ENCODE measurements at places on chromosomes 5 and 9.

GRCh38 chr5:154370119-154370518 lies 75.7 kb upstream of the SAP30L start:
- no peak for DNase-seq

DNA sequence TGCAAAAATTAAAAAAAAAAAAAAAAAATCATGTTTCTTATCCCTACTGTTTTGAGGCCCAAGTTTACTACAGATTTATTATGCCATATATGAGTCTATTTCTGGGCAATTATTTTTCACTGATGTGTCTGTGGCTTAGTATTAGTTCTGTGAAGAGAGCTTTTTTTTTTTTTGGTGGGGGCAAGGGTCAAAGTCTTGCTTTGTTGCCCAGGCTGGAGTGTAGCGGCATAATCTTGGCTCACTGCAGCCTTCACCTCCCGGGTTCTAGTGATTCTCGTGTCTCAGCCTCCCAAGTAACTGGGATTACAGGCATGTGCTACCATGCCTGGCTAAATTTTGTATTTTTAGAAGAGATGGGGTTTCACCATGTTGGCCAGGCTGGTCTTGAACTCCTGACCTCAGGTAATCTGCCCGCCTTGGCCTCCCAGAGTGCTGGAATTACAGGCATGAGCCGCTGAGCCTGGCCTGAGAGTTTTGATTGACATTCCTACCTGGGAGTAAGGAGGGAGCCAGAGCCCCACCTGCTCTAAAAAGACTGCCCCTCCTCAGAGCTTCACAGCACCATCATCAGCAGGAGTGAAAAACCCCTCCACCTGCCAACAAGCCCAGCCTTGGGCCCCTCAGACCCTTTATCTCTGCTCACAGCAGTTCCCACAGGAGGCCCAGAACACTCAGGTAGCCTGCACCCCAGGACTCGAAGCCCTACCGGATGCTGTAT lies 36.1 kb upstream of the JADE2 start:
- DNase-seq = no peak

GRCh38 chr5:119743927-119744326 lies 114.6 kb downstream of the FAM170A start:
- DNase-seq = no peak

DNA sequence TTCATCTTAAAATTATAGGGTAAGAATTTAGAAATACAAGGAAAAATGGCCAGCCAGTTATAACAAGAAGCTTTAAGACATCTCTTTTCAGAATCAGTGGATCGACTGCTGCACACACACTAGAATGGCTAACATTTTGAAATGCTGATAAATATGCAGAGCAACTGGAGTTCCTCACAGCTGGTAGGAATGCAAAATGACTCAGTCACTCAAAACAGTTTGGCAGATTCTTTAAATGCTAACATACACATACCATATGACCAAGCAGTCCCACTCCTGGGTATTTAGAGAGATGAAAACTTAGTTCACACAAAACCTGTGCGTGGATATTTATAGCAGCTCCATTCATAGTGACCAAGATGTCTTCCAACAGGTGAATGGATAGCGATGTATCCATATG lies 23.2 kb upstream of the PSAT1 start:
- DNase-seq = no peak

GRCh38 chr5:40172721-40173120 lies 507.0 kb upstream of the PTGER4 start:
- no peak for DNase-seq
